ENCODE measurements at places on chromosomes 5 and 9.

- DNase-seq: no peak
Observed at GRCh38 chr9:78612091-78612490, 315.2 kb downstream of the PSAT1 start.

GRCh38 chr9:23120630-23121029, 674.0 kb downstream of the DMRTA1 start:
- DNase-seq: no peak

DNA sequence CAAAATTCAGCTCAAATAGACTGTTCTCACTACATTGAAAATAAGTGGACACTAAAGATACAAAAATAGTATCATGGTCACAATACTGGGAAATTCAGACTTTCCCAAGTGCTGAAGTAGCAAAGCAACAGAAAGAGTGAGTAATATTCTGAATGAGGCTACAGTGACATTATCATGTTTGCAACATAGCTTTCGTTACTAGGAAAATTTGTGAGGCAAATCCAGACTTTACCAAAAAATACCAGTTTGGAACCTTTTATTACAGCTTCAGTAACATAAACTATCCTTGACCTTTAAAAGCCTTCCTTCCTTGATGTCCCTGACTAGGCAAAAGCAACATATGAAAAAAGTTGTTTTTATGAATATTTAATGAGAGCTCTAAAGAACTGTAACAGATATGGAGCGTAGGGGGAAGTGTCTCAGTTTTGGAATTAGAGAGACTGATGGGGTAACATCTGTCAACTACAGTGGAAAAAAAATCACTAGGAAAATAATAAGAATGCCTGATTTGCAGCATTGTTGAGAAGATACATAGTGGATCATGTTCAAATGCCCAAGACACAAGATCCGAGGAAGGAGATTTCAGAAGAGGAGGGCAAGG, 312.9 kb downstream of the ADGRV1 start:
- peak; percentile 88 for DNase-seq

DNA sequence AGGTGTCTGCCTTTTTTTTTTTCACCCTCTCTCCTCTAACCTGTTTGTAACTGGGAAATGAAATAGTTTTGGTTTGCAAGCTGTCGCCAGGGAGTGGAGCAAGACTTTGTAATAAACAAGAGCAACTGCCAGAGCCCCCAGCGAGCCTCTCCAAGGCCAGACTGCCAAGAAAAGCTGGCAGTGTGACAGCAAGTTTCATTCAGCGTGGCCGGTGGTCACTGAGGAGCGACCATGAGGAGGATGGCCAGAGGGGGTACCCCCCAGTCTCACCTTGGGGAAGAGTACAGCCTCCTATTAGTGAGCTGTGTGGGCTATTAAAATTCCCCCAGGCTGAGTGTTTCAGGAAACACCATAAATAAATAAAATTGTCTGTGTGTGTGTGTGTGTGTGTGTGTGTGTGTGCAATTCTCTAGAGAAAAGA, 49.9 kb downstream of the ZFAND5 start:
- no peak for DNase-seq

DNA sequence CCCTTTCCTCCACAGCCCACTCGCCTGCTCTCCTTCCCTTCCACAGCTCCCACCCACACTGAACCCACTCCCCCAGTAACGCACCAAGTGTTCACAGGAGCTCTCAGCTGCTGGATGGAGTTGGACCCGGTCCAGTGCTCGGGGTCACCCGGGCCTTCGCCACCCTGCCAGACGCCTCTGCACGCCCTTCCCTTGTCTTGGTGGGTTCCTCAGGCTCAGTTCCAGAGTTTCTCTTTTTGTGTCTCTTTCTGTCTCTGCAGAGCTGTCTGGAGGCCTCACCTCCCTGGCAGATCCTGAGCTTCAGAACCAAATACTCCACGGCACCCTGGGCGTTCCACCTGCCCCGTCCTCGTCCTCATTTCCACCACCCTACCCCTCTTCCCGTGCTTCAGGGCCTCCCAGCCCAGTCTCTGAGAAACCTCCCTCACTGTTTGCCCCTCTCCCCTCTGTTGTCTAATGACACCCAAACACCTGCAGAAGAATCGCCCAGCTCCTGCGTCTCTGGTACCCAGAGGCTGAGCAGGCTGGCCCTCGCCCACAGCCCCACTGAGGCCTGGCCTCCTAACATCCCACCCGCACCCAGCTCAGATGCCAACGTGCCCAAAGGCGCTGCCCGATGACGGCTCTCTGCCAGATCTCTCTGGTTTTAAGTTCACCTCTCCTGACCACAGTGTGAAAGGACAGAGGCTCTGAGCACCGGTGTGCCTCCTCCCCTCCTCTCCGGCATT, 74.3 kb downstream of the COL23A1 start:
- no peak for DNase-seq

GRCh38 chr9:130869250-130869649, 27.4 kb downstream of the QRFP start:
- peak; percentile 29 for DNase-seq

GRCh38 chr9:106969696-106970095, 106.7 kb downstream of the ZNF462 start:
- DNase-seq: no peak

DNA sequence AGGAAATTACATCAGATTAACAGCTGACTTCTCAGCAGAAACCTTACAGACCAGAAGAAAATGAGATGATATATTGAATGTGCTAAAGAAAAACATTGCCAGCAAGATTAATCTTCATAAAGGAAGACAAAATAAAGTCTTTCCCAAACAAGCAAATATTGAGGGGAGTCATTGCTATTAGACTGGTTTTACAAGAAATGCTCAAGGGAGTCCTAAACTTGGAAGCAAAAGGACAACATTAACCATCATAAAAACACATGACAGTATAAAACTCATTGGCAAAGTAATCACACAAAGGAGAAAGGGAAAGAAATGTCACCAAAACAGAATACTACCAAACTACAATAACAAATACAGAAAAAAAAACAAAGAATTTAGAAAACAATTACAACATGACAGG, 101.7 kb downstream of the FBXL17 start:
- DNase-seq: no peak

DNA sequence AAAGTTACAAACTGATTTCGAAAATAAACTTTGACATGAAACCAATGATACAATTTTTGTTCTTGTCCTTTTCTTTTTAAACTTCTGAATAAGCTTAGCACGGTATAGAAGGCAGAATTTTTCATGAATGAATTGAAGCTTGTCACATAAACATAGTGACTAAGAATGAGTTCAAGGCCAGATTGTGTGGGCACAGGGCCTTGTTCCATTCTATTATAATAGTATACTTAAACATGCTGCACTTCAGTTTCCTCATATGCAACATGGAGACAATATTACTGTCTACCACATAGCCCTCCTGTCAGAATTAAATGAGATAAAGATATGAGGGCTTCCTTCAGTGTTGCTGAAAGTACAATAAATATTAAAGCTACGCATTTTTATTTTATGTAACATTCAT, 204.2 kb upstream of the HAPLN1 start:
- no peak for DNase-seq

- DNase-seq: no peak
Observed at GRCh38 chr9:99173570-99174504, 47.9 kb downstream of the ALG2 start.

- DNase-seq: no peak
Observed at GRCh38 chr5:149262315-149262714, 9.3 kb upstream of the AFAP1L1 start.

DNA sequence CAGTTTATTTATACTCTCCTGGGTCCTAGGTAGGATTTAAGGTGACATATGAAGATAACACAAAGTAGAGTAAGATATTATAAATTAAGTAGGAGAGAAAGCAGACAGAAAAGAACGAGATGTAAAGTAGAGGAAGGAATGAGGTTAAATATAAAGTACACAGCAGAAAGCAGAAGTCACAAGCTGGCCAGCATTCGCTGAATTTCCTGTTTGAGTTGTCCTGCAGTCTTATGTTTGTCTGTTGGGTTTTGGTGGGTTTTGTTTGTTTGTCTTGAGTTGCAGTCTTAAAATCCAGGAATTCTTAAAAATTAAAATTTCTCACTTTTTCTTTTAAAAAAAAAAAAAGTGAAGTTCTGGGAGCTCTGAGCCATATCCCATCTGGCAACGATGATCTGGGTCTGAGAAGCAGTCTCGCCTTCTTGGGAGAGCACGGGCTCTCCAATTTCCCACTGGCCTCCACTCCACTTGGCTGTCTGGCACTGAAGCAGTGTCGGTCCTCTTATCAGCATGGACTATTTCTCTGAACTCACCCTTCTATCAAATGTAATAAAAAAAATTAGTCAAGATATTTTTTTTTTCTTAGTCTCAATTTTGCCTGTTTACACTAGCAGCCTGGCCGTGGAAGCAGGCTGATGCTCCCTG, 2.0 kb downstream of the S100Z start:
- no peak for DNase-seq

GRCh38 chr9:97688654-97689053, 8.5 kb downstream of the XPA start:
- no peak for DNase-seq

DNA sequence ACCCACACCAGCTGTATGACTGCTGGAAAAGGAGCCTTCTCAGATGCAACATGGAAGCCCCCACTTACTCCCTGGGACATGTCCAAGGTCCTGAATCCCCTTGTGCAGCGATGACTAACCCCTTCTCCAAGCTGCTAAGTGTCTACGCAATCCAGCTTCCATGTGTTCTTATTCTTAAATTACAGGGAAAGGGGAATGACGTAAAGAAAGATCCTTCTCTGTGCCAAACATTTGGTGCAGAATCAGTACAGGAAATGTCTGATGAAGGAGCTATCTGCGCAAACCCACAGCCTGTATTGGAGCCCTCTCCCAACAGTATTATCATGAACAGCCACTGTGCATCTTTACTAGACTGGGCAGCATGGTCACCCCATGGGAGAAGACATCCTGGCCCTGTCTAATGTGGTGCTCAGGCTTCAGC, 183.2 kb downstream of the FRMD3 start:
- DNase-seq: no peak

GRCh38 chr5:113070901-113071300, 94.3 kb downstream of the DCP2 start:
- DNase-seq: no peak

GRCh38 chr9:110410961-110411360, 73.3 kb upstream of the TXNDC8 start:
- no peak for DNase-seq

DNA sequence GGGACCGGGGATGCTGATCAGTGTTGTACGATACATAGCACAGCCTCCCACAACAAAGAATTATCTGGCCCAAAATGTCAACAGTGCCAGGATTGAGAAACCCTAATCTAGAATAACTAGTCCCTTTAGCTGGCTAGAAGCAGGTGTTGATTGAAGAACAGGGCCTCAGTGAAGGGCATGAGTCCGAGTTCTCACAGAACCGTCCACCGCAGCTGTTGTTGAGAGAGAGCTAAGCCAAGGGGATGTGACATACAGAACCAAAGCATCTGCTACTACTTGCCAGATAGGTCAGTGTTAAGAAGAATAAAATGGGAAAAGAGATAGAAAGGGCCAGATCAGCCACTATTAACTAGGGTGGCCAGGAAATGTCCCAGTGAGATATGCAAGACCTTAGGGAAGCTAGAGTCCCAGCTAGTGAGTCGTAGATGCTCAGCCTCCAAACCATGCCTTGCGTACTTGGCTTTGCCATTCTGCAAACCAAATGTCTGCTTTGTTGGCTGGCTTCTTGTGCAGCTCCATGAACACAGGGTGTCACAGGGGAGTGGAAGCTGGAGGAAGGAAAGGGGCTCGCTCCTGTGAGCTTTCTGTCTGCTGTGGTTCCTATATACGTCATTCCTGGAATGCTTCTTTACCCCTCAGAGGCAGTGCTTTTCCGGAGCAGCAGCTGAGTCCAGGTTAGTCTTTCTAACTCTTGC, 68.9 kb downstream of the FBXO38 start:
- peak; percentile 13 for DNase-seq

DNA sequence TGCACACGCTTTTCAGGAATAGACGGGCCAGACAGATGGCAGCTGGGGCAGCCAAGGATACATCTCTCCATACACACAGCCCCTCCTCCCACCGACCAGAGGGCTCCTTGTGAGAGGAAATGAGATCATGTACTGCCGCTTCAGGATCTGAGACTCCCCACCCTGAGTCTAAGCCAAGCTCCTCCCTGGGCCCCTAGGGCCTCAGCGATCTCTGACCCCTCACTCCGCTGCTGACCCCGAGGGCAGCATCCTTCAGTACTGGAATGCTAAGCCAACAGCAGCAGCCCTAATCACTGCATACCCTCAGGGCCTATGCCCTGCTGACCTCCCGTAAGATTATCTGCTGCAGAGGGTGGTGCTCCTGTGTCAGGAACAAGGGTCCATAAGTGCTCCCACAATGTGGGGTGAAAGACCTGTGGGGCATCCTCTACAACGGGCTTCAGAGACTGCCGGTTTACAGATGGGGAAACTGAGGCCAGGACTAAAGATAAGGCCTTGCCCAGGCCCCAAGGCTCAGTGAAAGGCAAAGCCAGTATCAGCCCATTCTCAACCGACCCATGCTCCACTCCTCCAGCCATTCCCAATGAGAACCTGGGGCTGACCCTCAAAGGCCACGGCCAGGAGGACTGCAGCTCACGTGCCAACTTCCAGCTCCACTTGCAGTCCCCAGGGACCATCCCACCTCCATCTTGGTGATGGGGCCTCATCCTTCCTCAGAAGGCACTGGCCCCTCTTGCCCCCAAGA, 37.5 kb downstream of the BICD2 start:
- peak; percentile 86 for DNase-seq

- DNase-seq: no peak
Observed at GRCh38 chr9:105958587-105958986, 264.2 kb downstream of the TMEM38B start.

GRCh38 chr5:170573660-170574059, 69.8 kb downstream of the KCNIP1 start:
- no peak for DNase-seq

GRCh38 chr5:139600336-139600949, 39.3 kb downstream of the UBE2D2 start:
- peak; percentile 9 for DNase-seq

- DNase-seq: no peak
Observed at GRCh38 chr5:156865427-156865826, 15.3 kb downstream of the PPP1R2B start.

DNA sequence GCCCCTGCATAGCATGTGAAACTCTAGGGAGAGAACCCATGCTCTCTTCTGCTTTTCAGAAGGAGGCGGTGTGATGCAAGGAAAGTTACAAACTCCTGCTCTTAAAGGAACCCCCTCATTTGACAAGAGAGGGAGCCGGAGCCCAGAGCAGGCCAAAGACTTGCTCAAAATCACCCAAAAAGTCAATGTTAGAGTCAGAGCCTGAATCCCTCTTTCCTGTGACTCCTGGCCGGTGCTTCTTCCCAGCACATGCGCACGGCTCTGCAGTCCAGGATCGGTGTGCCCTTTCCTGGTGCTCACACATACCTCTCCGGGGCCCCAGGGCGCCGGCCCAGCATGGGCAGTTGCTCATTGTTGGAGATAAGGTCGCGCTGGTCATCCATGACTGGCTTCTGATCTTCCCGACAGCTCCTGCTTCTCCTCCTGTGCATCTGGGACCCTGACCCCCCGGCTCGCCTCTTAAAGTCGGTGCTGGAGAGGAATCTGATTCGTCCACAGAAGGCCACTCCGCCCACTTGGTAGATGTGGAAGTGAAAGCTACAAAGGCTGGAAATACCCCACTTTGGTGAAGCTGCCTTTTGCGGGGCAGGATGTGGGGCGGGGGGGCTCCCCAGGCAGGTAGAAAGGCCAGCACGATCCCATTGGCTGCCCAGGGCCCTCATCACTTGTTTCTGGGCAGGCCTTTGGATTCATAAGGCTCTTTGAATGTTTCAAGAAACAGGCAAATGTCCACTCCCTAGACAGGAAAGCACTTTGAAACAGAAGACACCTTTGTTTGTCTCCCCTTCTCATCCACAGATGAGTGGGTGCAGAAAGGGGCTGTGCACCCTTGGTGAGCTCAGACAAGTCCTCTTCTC, at the start of gene CD74:
TSS of gene CD74 (minus strand) at position 592 of the 857 bp plus-strand sequence. CDS start at position 431, 161 bp downstream.
- peak; percentile 46 for DNase-seq

- no peak for DNase-seq
Observed at GRCh38 chr5:96771395-96771794, 36.4 kb downstream of the ERAP1 start.

- DNase-seq: no peak
Observed at GRCh38 chr5:168464214-168464613, 22.1 kb upstream of the RARS1 start.

Data from lung microvascular endothelial cell (primary cell).